Hindlimb muscle (tissue), 1 donor: ENCODE measurements at places on chromosomes 1 and 21. TPM values are rescaled to one million over a fixed set of nuclear protein-coding genes. Genes with fewer than 3 reads are reported as not detected.

NDC1 gene
- 9.3 TPM for polyA plus RNA-seq

TGFB2 gene
- 54.3 TPM for polyA plus RNA-seq

GPATCH2 gene
- polyA plus RNA-seq = 9.5 TPM

POU3F1 gene
- polyA plus RNA-seq = 0.65 TPM

IGSF9 gene
- polyA plus RNA-seq = 0.65 TPM

PLA2G5 gene
- not detected for polyA plus RNA-seq

KLF17 gene
- not detected for polyA plus RNA-seq

ALDH4A1 gene
- 16.1 TPM for polyA plus RNA-seq

BCAS2 gene
- 22.7 TPM for polyA plus RNA-seq

PPFIA4 gene
- polyA plus RNA-seq = 69.4 TPM

ST6GALNAC3 gene
- 3.7 TPM for polyA plus RNA-seq

PPP1R8 gene
- 30.9 TPM for polyA plus RNA-seq

CFHR1 gene
- not detected for polyA plus RNA-seq

LCA5L gene
- 1.8 TPM for polyA plus RNA-seq

MROH9 gene
- 0.09 TPM for polyA plus RNA-seq

OPRD1 gene
- 0.74 TPM for polyA plus RNA-seq

NBPF6 gene
- not detected for polyA plus RNA-seq

MTARC2 gene
- polyA plus RNA-seq = 17.4 TPM

OR2M3 gene
- polyA plus RNA-seq = 0.03 TPM

PKNOX1 gene
- 21.0 TPM for polyA plus RNA-seq

RIPK4 gene
- 0.32 TPM for polyA plus RNA-seq

LMOD1 gene
- 46.6 TPM for polyA plus RNA-seq

CALML6 gene
- polyA plus RNA-seq = 211 TPM

OXCT2 gene
- 0.37 TPM for polyA plus RNA-seq

TIE1 gene
- polyA plus RNA-seq = 55.3 TPM

TCHHL1 gene
- polyA plus RNA-seq = not detected

E2F2 gene
- 3.9 TPM for polyA plus RNA-seq

KCNE2 gene
- 0.75 TPM for polyA plus RNA-seq

SMYD2 gene
- polyA plus RNA-seq = 58.2 TPM

LCE1F gene
- not detected for polyA plus RNA-seq

TTC39A gene
- polyA plus RNA-seq = 5.0 TPM

RAD54L gene
- 6.7 TPM for polyA plus RNA-seq

INSRR gene
- 0.93 TPM for polyA plus RNA-seq

RPAP2 gene
- 16.6 TPM for polyA plus RNA-seq

SYNC gene
- polyA plus RNA-seq = 51.6 TPM

FLG2 gene
- polyA plus RNA-seq = 0.12 TPM

C1orf210 gene
- polyA plus RNA-seq = not detected

OR2AK2 gene
- not detected for polyA plus RNA-seq

CCDC185 gene
- polyA plus RNA-seq = not detected

FALEC gene
- polyA plus RNA-seq = 1.9 TPM
